Cerebellar nuclear complex (tissue), 1 donor: ENCODE measurements at places on chromosomes 7 and 10.

- DNase-seq, result no peak
Measured at GRCh38 chr10:66353422-66353821, 572.4 kb upstream of the LRRTM3 start.

DNA sequence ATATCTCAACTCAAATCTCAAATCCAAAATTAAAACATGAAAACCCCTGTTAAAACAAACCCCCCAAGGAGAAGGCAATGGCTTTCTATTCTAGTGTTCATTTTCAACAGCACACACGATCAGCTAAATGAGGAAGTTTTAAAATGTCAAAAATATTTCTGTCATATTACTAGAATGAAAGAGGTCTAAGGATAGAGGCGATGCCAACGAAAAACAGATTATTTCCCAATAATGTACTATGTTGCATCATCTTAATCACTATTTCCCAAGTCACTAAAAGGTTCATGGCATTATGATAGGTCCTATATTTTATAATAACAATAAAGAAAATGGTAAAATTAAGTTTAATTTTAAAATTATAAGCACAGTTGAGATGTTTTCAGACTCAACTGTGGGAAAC, 10.1 kb downstream of the CNOT4 start:
- no peak for DNase-seq

DNA sequence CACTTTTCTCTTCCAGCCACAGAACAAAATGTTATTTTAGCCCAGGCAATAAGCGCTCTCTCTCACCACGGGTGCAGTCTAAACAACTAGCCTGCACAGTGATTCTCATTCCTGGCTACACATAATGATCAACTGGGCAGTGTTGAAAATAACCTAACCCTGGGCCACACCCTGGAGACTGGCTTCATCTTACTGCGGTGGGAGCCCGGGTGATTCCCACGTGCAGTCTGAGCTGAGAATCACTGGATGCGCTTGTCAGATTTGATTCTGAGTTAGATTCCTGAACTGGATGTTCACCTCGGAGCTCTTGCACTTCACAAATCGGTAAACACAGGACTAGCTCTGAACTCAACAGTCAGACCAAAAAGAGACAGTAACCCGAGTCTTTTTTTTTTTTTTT, 14.9 kb downstream of the ZC3HAV1 start:
- DNase-seq, result no peak

- DNase-seq, result no peak
Measured at GRCh38 chr10:26374426-26374825, 63.7 kb upstream of the APBB1IP start.

- no peak for DNase-seq
Measured at GRCh38 chr10:78871796-78872195, 197.0 kb upstream of the ZMIZ1 start.

GRCh38 chr7:134004829-134005505, 122.2 kb upstream of the LRGUK start:
- DNase-seq, result no peak

- no peak for DNase-seq
Measured at GRCh38 chr7:98282703-98283102, 1.2 kb downstream of the BRI3 start.

DNA sequence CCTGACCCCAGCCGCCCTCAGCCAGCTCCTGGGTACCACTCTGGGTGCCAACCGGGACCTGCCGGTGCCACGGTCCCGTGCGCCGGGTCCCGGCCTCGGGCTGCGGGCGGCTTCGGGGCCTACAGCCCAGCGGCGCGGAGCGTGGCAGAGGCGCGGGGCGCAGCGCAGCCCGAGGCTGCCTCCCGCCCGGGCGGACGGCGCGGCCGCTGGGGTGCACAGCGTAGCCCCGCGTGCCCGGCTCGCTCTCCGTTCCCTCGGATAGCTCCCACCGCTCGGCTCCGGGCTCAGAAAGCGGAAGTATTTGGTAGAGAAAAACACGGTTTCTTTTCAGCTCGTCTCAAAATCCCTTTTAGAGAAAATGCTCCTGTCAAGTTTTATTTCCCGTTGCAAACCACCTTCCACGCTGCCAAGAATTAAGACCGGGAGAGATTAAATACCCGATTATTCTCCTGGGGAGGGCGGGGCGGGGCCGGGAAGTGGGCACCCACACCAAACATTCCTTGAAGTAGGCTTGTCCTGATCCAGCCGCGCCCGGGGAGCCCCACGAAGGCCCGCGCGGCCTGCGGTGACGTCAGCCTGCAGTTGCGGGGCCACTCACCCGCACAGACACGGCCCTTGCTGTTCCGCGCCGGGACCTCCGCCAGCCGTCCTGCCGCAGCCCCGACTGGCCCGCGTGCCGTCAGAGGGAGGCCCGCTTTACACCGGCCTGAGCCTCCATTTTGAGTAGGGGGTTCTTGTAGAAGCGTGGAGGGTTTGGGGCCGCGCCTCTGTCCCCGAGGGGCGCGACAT, 7.2 kb downstream of the HOXA13 start:
- DNase-seq, result no peak

DNA sequence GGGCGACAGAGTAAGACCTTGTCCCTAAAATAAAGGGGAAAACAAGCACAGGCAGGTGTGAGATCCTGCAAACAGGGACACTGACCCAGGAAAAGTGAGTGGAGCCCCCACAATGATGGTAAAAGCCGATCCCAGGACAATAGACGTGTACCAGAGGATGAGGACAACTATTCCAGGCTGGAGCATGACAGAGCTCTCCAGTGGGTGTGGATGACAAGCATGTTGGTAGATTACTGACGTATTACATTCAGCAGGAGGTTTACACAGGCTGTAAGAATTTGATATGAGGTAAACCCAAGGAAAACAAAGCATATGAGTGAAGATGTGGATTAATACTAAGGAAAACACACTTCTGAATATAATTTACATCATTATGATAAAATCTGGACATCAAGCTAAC, 27.8 kb upstream of the SMURF1 start:
- DNase-seq, result no peak

- no peak for DNase-seq
Measured at GRCh38 chr7:76397409-76398183, 11.9 kb downstream of the SSC4D start.

GRCh38 chr7:155345490-155345889, 47.8 kb downstream of the INSIG1 start:
- no peak for DNase-seq

GRCh38 chr10:105679781-105680180, 1038.7 kb downstream of the SORCS3 start:
- no peak for DNase-seq

GRCh38 chr10:104045151-104046089, 40.3 kb downstream of the COL17A1 start:
- DNase-seq, result no peak

GRCh38 chr10:130020651-130021382, 56.7 kb upstream of the EBF3 start:
- no peak for DNase-seq

DNA sequence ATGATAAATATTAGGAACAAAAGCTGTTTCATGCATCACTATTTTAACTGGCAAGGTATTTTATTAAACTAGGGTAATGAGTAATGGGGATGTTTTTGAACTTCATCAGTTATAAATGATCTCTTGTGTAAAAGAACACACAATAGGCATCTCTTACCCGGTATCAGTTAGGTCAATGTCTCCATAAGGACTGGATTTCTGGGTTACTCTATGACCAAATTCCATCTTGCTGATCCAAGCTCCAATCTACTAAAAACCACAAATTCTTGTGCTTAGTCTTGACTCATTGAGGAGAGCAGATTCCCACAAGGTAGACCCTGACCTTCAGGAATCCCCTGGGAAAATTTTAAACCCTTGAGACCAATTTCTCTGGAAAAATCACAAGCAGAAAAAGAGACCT, 1167.7 kb downstream of the XPNPEP1 start:
- no peak for DNase-seq

DNA sequence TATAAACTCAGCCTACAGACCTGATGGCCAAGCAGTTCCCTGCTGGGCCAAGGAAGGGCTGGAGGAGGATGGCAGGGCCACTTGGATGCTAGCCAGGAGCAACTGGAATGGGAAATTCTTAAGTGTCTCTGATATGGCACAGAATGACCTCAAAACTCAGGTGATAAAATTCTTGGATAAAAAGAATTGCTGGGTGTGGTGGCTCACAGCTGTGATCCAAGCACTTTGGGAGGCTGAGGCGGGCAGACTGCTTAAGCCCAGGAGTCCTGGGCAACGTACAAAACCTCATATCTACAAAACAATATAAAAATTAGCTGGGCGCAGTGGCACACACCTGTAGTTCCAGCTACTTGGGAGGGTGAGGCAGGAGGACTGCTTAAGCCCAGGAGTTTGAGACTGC, 14.0 kb upstream of the PKD1L1 start:
- DNase-seq, result no peak

DNA sequence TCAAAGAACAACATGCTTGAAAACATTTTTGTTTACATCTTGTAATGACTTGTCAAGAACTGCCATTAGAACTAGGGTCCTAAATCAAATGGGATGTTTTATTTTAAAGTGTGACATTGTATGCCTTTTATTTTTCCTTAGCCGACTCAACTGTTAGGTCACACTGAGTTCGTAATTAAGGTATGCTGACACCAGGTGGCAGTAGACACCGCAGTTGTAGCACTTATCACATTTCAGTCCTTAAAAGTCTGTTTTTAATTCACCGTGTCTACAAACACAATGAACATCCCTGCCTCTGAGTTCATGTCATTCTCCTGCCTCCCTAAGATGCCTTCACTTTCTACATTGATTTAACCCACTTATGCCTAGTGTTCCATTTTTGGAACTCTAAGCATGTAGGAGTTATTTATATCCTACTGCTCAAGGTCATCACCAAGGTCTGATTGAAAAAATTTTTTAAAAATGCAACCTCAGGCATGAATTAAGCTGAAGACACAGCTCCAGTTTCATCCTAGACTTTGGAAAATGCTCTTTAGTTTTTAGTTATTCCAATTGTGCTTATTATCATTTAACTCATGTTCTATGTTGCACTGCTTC, 186.1 kb downstream of the BMPER start:
- no peak for DNase-seq

DNA sequence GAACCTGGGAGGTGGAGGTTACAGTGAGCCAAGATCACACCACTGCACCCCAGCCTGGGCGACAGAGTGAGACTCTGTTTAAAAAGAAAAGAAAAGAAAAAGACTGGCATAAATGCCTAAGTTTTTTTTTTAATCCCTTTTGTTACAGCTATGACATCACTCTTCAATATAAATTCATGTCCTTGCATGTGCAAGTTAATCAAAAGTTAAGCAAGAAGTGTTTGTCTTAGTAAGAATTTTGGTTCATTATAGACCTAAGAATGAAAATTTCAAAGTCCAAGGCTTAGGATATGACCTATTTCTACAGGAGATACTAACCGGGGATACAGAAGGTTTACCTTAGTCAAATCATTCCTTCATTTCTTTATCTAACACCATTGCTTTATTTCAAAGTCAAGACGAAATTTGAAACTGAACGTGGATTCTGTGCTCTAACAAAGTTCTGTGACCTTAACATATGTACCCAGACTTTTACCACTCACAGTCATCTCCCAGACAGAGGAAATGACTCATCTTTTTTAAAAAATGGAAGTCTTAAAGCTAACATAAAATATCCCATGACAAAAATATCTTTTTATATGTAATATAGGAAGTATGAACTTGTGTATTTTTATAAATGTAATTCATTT, 29.3 kb upstream of the ITGB8 start:
- DNase-seq, result no peak

- DNase-seq, result no peak
Measured at GRCh38 chr7:129949292-129950133, 3.2 kb downstream of the UBE2H start.

DNA sequence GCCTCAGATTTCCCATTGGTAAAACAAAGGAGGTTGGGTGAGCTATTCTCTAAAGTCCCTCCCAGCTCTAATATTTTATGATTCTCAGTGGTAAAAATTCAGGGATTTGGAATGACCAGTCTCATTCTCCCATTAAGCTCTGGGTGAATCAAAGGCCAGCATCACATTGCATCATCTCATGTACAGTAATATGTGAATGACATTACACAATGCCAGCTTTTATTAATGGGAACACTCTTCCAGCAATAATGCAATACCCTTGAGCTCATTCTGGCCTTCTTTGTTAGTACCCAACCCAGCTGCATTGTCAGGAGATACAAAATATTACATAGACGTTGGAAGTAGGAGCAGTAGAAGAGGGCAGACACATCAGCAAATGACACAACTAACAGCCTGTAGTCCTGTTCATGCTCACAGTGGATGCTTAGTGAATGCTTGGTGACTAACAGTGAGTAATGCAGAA, 100.0 kb upstream of the EGR2 start:
- no peak for DNase-seq

DNA sequence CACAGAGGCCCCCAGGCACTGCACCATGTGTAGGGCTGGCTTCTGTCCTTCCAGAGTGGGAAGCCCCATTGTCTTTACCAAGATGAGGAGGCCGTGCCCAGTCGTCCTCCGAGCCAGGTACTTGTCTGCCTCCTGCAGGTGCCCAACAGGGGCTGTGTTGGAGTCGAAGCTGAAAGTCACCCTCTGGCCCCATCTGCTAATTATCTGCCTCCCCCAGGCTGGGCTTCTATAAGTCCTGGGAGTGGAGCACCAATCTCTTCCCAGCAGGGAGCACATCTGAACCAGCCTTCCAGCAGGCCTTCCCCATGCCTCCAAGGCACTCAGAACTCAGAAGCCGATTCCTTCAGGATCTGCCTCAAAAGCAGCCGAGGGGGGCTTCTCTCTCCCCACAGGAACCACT, 11.6 kb upstream of the CHST15 start:
- DNase-seq, result no peak

- DNase-seq, result no peak
Measured at GRCh38 chr10:86802473-86803108, 46.2 kb downstream of the BMPR1A start.

- DNase-seq, result no peak
Measured at GRCh38 chr10:82208726-82209125, 333.7 kb downstream of the NRG3 start.

- DNase-seq, result no peak
Measured at GRCh38 chr7:134949171-134949570, 37.1 kb upstream of the AGBL3 start.

DNA sequence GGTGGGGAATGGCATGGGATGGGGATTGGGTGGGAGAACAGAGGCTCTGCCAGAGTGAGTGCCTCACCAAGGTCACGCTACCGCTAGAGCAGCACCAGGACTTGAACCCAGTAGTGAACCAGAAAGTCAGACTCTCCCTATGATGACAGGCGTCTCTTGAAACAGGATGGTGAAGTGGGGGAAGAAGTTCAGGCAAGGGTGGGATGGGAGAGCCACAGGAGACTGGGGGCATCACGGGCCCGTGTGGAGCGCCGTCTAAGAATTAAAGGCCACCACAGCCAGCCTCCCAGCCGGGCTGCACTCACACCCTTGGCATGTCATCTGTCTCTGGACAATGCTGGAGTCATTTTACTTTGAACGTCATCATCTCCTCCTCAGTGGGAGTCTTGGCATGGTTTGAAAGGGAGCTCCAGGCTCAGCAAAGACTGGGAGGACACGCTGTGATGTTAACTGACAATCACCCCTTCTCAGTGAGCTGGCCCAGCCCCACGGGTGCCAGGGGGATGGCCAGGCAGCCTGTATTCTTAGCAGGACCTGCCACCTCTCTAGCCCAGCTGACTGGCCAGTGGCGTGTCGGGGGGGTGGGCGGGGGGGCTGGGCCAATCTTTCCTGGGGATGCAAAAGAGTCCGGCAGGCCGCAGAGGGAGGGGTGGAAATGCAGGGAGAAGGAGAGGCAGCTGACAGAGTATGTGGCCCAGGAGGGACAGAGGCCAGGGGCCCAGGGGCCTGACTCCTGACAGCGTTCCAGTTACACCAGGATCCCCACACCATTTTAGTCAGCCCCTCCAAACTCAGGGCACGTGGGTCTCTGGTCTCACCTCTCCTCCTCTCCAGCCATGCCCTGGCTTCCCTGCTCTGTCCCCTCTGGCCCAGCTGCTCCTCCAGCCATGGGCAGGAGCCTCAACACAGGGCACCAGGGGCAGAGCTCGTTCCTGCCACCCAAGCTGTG, 96.2 kb downstream of the VOPP1 start:
- DNase-seq, result no peak

- DNase-seq, result no peak
Measured at GRCh38 chr7:50970092-50970491, 187.4 kb upstream of the GRB10 start.
